Mesendoderm (in vitro differentiated cells): ENCODE measurements at places on chromosomes 6 and 20.

- no peak for DNase-seq
Measured at GRCh38 chr20:62021793-62022385, 43.8 kb downstream of the TAF4 start.

DNA sequence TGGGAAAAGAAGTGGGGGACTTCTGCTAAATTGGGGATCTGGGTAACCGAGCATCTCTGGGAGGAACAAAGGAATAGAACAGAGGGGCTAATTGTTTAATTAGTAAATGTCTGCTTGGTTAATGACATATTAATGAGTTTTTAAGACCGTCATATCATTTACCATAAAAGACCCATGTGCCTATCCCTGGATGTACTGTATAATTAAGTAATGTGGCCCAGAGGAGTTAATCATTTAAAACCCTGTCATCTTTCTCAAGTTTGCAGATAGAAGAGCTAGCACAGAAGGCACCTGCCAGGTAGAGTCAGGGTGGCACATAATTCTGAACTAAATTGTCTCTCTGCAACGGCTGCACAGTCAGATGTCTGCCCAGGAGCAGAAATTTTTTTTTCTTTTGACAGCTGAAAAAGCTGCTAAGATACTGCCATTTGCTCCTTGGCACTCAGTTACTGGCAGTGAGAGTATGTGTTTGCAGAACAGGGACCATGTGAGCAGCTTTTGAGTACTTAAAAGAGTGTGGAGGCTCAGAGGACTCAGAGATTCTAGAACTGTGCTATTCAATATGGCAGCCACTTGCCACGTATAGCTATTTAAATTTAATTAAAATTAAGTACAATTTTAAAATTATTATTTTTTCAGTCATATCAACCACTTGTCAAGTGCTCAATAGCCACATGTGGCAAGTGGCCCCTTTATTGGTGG is 202.7 kb upstream of the SLC35B3 start:
- no peak for DNase-seq

DNA sequence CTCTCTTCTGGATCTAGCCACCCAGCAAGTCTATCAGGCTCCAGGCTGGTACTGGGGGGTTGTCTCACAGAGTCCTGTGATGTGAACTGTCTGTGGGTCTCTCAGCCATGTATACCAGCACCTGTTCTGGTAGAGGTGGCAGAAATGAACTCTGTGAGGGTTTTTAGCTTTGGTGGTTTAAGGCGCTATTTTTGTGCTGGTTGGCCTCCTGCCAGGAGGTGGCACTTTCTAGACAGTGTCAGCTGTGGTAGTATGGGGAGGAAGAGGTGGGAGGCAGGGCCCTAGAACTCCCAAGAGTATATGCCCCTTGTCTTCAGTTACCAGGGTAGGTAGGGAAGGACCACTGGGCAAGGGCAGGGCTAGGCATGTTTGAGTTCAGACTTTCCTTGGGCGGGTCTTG is 75.8 kb downstream of the SNAP91 start:
- peak; percentile 32 for DNase-seq

- DNase-seq = no peak
Measured at GRCh38 chr20:31673943-31674463, 36.3 kb downstream of the COX4I2 start.

- peak; percentile 10 for DNase-seq
Measured at GRCh38 chr6:83341765-83342164, 89.1 kb downstream of the ME1 start.

- DNase-seq = no peak
Measured at GRCh38 chr6:43216200-43216599, 13.1 kb downstream of the DNPH1 start.

DNA sequence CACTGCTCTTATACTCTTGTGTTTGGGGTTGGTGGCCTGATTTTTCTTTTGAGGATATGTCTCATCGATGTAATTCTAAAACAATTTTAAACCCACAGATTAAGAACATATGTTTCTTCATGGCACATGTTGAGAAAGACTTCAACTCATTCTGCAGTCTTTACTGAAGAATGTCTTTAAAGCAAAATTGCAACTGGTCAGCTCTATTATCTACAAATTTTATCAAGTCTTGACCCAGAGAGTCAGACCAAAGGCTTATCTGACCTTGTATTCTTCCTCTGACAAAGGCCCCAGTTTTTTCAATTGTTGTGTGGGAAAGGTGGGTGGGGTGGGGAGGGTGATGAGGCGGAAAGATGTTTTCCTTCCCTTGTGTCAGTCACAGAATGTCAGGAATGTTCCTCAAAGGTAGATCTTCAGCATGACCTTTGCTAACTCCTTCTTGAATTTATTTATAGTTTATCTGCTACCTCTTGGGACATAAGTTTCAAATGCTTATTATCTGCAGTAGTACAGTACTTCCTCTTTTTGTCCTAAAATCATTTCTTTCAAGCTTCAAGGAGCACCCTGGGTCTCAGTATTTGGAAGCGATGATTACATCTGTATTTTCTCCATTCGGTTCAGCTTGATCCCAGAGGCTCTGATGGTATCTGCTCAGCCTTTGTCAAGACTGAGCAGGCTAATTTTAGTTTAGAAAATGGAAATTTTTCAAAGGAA is 63.2 kb upstream of the TIAM2 start:
- DNase-seq = peak; percentile 91

- no peak for DNase-seq
Measured at GRCh38 chr6:125662296-125662695, 87.1 kb upstream of the HEY2 start.

- DNase-seq = peak; percentile 35
Measured at GRCh38 chr20:58361481-58362205, 27.4 kb upstream of the VAPB start.
